ENCODE measurements at places on chromosomes 3 and 15. TPM values are rescaled to one million over a fixed set of nuclear protein-coding genes. Genes with fewer than 3 reads are reported as not detected.

DNA sequence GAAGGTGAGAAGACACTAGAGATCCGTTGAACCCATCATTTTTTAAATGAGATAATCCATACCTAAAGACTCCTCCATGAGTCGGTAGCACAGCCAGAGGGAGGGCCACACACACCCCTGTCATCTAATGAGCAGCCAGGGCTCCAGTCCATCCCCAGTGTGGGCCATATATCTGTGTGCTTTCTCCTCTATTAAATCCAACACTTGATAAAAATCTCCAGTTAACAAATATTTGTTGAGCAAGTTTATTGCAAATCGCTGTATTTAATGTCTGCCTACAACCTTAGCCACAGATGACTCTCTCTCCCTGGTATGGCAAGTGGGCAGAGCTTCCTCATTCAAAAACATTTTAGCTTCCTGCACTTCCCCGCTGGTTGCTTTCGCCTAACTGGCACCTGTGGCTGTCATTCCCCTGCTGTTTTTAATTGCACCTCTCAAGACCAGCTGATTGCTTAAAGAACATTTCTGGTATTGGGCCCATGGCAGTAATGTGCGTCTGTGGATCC lies 82.8 kb downstream of the SMAD3 start:
- H3K4me1 ChIP-seq, result peaks cover 58% of the 10 kb centered on the region
- H3K36me3 ChIP-seq, result no peaks in the 10 kb centered on the region
- DNase-seq, result no peak
- peak overlapping the region; percentile 58 for H3K4me3 ChIP-seq

DNA sequence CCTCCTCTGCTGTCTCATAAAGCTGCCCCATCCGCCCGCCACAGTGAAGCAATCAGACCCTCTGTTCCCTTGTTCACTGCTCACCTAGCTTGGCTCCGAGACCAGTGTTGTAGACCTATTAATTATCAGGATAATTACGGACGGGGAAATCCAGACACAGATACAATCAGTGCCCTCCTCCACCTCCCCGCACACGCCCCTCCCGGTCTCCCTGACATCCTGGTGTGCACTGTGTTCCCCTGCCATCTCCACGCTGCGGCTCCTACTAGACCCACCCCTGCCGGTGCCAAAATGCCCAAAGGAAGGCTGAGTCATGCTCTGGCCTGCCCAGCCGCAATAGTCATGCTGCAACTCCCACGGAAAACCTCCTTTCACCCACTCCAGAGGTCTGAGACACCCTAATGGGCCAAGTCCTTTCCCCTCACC lies 277.3 kb upstream of the TLE3 start:
- no peak overlapping the region for H3K4me3 ChIP-seq
- H3K36me3 ChIP-seq, result no peaks in the 10 kb centered on the region
- no peak for DNase-seq
- H3K4me1 ChIP-seq, result peaks cover 2% of the 10 kb centered on the region
- peaks cover 23% of the 10 kb centered on the region for H3K27me3 ChIP-seq

DNA sequence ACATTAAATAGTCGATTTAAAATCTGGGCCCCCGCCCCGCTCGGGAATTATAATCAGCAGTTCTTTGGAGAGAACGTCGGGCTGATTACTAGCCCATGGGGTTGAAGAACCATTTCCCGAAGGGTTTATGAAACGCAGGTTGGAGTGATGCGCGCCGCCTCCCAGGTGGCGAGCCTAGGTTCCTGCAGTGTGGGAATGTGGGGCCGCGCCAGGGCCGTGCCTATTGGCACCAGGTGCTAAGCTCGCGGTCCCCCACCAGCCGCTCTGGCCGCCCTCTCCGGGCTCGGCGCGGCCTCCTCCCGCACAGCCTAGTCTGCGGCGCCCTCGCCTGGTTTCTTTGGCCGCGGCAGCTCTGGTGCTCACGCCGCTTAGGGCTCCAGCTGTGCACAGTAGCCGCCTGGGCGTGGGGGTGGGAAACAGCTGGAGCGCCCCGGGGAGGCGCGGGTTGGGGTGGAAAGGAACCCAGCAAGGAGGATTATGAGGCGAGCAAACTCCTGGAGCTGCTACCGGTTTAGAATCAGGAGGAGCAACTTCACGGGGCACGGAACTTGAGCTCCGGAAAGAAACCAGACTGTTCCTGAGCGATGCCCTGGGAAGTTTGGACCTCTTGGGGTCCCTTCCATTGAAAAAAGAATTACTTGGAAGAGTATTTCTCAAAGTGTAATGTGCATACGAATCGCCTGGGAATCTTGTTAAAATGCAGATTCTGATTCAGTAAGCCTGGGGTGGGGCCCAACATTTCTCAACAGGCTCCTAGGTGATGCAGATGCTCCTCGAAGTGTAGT lies 5.6 kb upstream of the MECOM start:
- H3K4me1 ChIP-seq, result peaks cover 7% of the 10 kb centered on the region
- peaks cover 100% of the 10 kb centered on the region for H3K27me3 ChIP-seq
- H3K4me3 ChIP-seq, result peak overlapping the region; percentile 68
- H3K36me3 ChIP-seq, result peaks cover 2% of the 10 kb centered on the region
- DNase-seq, result no peak
- no peak overlapping the region for H3K27ac ChIP-seq

- H3K27ac ChIP-seq, result no peak within 1 kb of the TSS
- peak within 1 kb of the TSS; percentile 83 for H3K4me3 ChIP-seq
- H3K27me3 ChIP-seq, result peaks cover 45% of the 10 kb centered on the region
- DNase-seq, result no peak
- peaks cover 3% of the 10 kb centered on the region for H3K4me1 ChIP-seq
Measured at GRCh38 chr15:58065445-58066041, at the start of gene ALDH1A2. ALDH1A2 (minus strand) TSS chr15:58065711; CDS start chr15:58065650, 61 bp downstream.

GRCh38 chr3:137121704-137122314 lies 164.0 kb downstream of the IL20RB start:
- H3K36me3 ChIP-seq, result no peaks in the 10 kb centered on the region
- H3K27me3 ChIP-seq, result peaks cover 12% of the 10 kb centered on the region
- no peak overlapping the region for H3K4me3 ChIP-seq
- DNase-seq, result no peak

C3orf20 gene
- 0.69 TPM for total RNA-seq

ITIH1 gene
- not detected for total RNA-seq

TRPM1 gene
- total RNA-seq, result not detected

KCNH8 gene
- 0.58 TPM for total RNA-seq

All from naive thymus-derived CD8-positive, alpha-beta T cell (primary cell).